Suppressor macrophage (primary cell): ENCODE measurements at places on chromosomes 11 and 22.

GRCh38 chr11:115201111-115201792 lies 303.0 kb downstream of the CADM1 start:
- DNase-seq: no peak

GRCh38 chr22:35725521-35725920 lies 7.8 kb downstream of the APOL5 start:
- DNase-seq: no peak

GRCh38 chr22:49678137-49678841 lies 149.4 kb downstream of the BRD1 start:
- DNase-seq: no peak

DNA sequence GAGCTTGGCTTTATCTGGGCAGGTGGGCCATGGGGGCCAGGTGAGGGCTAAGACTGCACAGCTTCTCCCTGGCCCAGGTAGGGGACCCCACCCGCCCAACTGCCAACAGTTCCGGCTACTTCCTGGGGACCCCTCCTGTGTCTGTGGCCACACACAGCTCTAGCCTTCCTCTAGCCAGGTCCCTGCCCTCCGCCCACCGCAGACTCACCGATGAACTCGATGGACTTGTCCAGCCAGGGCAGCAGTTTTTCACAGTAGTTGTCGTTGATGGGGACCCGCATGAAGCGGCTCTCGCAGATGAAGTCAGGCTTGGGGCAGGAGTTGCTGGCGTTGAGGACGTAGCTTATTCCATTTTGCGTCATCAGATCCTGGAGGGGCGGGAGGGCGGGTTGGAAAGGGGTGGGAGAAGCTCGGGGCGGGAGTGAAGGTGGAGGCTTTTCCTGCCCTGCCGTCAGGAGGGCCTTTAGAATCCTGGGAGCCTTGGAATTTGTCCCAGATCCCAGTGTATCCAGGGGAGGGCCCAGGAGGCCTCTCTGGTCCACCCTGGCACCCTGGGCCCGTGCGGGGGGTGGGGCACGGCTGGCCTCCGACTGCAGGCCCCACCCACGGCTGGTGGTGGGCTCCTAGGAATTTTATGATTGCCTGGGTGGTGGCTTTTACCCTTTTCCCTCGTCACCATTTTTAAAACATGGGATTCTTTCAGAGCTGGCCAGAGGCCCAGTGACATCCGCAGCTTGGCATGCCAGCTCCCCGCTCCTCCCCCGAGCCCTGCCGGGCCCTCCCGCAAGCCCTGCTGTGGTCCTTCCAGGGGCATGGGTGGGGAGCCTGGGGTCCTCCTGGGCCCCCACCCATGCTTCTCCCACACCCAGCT lies 13.9 kb downstream of the DUSP8 start:
- no peak for DNase-seq

GRCh38 chr11:114167355-114167754 lies 107.8 kb downstream of the ZBTB16 start:
- no peak for DNase-seq

GRCh38 chr11:555227-555779 lies 5.2 kb downstream of the LMNTD2 start:
- no peak for DNase-seq

- no peak for DNase-seq
These were observed 116.8 kb upstream of the NNMT start for GRCh38 chr11:114179234-114179941.

DNA sequence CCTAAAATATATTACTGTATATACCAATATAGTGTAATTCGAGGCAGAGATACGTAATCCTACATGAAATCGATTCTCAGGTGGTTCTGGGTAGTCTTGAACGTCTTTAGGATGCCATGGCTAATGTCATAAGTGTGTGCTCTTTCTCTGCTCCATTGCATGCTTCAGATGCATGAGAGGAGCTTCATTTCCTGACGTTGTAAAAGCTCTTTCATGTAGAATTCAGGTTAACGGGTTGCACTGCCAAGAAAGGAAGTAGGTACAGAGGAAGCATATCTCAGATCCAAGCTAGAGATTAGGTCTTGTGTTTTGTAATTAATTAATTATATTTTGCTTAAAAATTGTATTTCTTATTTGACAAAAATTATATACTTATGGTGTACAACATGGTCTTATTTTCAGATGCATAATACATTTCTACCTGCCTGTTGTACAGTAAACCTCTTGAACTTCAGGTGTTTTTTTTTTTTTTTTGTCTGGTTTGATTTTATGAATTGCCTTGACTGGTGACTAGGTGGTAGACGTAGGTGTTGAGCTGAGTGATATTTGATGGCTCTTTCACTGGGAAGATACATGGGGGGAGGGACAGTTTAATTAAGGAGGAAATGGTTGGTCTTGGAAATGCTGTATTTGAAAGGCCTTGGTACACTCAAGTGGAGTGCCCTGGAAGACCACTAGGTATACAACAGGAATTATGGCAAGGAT lies 9.3 kb downstream of the NUP50 start:
- no peak for DNase-seq

DNA sequence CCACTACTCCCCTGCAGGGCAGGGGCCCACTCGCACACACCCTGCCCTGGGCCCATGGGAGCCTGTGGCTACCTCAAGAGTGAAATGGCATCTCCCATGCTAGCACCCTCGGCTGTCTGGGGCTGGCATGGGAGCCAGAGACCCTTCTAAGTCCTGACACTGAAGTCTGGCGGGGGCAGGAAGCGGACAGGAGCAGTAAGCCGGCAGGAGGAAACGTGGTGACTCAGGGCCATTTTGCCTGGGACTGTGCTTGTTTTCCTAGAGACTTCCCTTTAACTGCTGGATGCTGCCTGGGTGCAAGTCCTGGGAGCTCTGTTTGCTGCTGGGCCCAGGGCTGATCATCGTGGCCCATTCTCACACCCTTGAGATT lies 16.8 kb downstream of the RELT start:
- DNase-seq: peak; percentile 58

GRCh38 chr11:24295360-24295759 lies 201.5 kb upstream of the LUZP2 start:
- no peak for DNase-seq

DNA sequence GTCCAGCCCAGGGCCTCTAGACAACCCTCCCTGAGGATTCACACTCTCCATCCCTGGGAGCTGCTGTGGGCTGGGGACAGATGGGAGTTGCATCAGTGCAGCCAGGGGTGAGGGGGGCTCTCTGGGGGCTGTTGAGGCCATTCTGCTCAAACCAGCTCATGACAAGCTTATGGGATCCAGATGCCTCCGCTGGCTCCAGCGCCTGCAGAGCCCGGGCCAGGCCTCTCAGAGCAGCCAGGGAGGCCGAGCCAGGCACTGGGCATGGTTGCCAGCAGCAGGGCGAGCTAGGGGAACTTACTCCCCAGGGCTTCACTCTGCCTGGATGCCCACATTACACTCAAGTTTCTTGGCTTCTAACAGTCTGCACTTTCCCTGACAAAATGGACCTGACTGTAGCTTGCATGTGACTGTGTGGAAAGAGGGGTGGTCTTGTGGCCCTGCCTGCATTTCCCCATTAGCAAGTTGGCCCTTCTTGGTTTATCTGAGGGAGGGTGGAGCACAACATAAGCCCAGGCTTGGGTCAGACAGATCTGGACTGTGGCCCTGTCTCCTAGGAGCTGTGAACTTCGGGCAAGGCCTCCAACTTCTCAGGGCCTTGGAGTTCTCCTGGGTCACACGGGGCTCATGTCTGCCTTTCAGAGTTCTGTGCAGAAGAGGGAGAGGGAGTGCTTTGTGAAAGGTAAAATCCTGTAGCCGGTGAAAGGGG lies 34.5 kb upstream of the CYB5R3 start:
- DNase-seq: no peak

DNA sequence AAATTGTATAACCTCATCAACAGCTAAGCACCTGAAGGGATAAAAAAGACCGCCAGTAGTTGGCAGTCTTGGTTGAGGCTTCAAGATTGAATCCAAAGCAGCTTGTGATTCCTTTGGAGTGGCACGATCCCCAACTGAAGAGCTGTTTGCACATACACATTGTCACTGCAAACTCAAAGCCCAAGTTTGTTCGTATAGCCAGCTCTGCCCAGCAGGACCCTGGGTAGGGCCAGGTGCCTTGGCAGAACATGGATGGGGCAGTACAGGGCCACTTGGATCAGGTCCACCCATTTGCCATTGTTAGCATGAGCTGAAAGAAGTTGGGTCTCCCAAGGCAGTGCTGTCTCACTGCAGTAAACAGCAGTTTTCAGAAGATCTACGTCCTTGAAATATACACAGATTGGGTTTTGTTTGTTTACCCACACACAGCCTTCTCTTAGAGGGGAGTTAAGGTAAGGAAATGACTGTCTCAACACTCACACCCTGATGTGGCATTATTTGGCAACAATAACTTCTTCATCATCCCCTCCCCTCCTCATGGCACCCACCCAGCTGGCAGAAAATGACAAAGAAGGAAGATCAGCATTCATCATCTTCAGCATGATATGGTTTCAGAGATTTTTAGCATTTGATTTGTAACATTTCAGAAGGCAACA lies 132.9 kb downstream of the COMMD9 start:
- no peak for DNase-seq

DNA sequence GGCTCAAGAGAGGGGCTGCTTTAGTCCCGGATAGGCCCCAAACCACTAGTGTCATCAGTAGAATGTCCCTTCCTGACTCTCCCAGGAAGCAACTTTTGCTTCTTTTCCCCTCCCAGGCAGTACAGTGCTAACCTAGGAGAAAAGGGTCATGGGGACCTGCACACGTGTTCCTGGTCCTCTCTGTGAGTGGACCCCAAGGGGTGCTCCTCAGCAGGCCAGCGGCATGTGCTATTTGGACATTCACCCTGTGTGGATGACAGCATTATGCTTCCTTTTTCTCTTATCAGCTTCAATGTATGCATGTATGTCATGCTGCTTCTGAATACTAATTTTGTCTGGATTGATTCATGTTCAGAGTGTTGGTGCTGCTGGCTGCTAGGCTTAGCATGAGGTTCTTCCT lies 18.1 kb upstream of the PLET1 start:
- DNase-seq: no peak

DNA sequence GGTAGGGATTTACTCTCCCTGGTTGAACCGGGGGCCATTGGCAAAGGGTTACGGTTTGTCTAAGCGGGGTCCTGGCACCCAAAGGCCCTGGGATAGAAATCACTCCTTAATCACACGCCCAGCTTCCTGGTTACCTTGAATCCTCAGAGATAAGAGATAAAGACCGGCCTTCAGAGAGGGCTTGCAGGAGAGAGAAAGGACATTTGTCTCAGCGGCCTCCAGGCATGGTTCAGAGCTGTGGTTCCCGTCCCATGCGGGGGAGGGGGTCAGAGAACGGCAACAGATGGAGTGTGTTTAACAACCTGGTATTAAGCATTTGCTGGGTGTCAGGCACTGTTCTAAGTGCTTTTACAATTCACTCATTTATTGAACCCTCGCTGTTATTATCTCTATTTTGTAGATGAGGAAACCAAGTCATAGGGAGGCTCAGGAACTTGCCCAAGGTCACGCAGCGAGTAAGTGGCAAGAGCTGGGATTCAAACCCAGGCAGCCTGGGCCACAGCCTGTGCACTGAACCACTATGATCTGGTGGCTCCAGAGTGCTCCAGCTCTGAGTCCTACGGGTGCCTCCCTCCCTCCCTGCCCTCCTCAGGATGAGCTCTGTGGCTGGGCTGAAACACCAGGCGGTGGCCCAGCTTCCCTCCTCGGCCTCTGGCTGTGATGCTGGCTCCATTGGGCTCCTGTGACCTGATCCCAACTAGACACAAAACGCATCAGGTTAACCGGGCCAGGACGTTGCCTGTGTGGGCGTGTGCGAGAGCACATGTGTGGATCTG lies 18.6 kb downstream of the LRRC10B start:
- DNase-seq: no peak

DNA sequence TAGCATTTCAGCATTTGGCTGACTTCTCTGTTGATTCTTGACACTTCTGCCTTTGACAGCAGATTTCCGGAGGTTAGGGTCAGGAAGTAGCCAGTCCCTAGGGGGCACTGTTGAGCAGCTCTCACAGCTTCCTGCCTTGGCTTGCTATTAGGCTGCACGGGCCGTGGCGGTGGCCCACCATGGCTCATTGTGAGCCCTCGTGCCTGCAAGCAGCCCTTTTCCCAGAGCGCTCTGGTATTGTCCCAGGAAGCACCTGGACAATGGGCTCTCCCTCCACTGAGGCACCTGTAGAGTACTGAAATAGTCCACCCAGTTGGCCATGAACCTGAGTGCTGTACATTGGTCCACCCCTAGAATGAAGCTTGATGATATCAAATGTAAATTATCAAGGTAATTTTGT lies 100.2 kb upstream of the GAL start:
- DNase-seq: peak; percentile 63

DNA sequence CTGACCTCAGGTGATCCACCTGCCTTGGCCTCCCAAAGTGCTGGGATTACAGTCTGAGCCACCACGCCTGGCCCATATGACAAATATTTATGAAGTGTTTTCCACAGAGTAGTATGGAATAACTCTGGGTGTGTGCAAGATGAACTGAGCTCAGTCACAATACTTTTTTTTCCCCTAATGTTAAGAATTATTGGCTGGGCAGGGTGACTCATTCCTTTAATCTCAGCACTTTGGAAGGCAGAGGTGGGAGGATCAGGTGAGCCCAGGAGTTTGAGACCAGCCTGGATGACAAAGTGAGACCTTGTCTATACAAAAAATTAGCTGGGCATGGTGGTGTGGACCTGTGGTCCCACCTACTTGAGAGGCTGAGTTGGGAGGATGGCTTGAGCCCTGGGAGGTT lies 6.4 kb downstream of the PTPRJ start:
- no peak for DNase-seq

- DNase-seq: no peak
These were observed 28.1 kb downstream of the SBF2 start for GRCh38 chr11:10265936-10266335.

DNA sequence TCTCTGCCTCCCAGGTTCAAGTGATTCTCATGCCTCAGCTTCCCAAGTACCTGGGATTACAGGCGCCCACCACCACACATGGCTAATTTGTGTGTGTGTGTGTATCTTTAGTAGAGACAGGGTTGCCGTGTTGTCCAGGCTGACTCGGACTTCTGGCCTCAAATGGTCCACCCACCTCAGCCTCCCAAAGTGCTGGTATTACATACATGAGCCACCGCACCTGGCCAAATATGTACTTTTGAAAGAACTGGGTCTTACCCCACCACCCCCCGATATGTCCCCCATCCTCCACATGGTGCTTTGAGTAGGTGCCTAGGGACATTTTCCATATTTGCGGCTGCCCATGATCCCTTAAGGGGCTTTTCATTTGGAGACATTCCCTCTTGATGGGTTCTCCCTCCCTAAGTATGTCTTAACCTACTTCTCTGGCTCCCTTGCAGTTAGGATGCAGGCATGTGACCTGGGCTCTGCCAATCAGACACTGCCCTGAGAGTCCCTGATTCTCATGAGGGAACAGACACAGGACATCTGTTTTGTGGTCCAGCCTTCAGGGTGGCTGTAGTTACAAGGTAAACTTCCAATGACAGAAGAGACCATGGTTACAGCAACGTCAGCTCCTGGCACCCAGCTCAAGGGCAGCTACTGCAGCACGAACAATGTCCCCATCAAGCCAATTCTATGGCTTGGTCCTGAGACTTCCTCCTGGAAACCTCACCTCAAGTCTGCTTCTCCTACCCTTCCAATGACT lies 48.4 kb downstream of the CHST1 start:
- DNase-seq: no peak

GRCh38 chr11:91596111-91596510 lies 628.5 kb upstream of the FAT3 start:
- DNase-seq: no peak

- no peak for DNase-seq
These were observed 421.8 kb downstream of the NTM start for GRCh38 chr11:131792243-131792642.

GRCh38 chr22:41943661-41944209 lies 3.2 kb downstream of the CENPM start:
- DNase-seq: peak; percentile 43
